ENCODE measurements at places on chromosomes 1 and 21.

GRCh38 chr1:226664413-226665101 is 74.5 kb downstream of the ITPKB start:
- DNase-seq: no peak

DNA sequence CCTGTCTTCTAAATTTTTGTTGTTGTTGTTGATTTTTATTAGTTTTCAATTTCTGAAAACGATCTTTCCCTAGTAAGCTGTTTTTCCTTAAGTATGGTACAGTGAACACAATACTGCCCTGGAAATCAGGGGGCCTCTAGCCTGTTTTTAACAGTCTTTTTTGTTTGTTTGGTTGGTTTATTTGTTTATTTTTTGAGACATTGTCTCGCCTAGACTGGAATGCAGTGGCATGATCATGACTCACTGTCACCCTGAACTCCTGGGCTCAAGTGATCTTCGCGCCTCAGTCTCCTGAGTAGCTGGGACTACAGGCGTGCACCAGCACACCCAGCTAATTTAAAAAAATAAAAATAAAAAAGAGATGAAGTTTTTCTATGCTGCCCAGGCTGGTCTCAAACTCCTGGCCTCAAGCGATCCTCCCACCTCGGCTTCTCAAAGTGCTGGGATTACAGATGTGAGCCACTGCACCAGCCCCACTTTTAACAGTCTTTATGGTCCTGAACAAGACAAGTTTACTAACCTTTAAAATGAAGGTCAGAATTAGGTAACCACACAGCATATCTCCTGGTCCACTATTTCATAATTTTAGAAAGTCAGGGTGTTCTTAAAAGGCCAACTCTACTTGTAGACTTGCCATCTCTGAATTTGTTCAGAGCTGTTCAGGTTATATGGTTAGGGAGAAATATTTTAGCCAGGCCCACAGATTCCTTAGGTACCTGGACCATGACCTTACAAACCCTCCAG is 35.4 kb downstream of the TBCE start:
- no peak for DNase-seq

DNA sequence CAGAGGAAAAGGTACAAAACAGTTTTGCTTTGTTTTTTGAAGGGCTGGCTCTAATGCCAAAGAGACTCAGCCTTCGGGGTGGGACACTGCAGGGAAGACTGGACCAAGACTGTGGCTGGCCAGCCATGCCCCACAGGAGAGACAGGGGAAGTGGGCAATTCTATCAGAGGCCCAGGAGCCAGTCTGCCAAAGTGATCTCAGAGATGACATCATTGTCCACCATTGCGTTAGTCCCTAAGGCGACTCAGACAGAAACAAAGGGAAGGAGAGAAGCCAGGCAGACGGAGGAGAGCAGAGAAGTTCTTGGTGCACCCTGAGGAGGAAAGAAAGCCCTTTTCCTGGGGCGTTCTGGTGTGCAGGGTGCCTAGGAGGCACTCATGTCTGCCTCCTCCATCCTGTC is 26.4 kb downstream of the OPTC start:
- DNase-seq: no peak

DNA sequence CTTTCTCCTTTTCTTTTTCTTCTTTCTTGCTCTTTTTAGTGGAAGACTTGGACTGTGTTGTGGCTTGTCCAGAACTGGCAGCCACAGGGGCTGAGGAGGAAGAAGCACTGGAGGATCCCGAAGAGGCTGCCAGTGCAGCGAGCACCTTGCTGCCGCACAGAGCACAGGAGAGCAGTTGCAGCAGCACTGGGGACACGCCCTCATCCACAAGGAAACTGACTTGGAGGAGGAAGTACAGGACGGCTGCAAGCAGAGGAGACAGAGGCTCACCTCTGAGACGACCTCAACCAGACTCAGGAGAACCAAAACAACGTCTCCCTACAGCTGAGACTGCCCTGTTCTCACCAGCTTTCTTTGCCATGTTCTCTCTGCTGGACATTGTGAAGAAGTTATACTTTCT is 88.9 kb downstream of the UBR4 start:
- DNase-seq: no peak

GRCh38 chr1:209199822-209200221 is 383.7 kb upstream of the CAMK1G start:
- no peak for DNase-seq

GRCh38 chr1:22413799-22414198 is 37.9 kb upstream of the ZBTB40 start:
- no peak for DNase-seq

DNA sequence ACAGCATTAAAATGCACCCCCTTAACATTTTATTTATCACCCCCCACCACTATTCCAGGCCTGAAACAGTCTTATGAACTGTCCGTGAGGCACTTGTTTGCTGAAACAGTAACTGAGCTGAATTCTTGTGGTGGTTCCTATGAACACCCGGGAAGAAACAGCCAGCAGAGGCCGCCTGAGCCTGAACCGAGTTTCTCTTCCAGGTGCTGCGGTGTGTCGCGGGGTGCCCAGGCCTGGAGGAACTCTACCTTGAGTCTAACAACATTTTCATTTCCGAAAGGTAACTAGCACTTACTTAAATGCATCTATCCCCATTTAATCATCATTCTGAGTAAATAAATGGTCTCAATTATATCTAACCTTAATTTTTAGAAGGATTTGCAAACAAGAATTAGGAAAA is 66.8 kb downstream of the TBCE start:
- DNase-seq: no peak

DNA sequence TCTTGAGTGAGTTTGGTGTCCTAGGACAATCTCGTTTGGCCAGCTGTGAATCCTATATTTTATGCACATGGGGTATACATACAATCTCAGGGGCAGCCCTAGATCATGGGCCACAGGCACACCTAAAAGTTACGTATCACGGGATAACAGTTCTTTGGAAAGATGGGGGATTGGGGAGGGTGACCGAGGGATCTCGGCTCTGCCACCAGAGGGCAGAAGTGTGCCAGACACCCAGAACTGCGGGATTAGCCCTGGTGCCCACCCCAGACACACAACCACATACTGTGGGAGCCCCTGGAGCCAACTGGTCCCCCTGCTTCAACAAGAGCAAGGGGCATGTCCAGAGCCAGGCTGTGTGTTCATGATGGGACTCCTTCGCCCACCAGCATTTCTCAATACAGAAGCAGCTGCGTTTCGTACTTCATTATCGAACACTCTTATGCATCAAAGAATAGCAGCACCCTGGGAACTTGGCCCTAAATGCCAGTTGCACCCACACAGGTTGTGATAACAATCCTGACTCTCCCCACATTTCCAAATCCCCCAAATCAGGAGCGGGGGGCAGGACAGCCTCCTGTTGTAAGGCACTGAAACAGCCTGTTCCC is 37.4 kb downstream of the TMCO4 start:
- no peak for DNase-seq

- no peak for DNase-seq
Observed at GRCh38 chr1:50261951-50262350, 153.2 kb downstream of the ELAVL4 start.

DNA sequence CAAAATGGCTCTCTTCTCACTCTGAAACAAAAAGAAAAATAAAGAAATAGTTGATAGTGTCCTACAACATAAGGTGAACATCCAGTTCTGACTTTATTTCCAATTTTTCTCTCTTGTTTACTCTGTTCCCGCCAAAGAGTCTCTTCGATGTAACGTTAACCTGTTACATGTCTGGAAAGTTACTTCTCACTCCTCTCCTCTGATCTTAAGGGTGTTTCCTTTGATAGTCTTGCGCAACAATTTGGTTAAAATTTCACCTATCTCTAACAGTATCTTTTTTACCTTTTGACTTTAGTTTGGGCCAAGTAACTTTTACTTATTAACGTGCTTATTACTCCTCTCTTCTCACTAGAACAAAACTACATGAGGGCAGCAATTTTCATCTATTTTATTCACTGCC is 1450.2 kb downstream of the BRINP3 start:
- no peak for DNase-seq

DNA sequence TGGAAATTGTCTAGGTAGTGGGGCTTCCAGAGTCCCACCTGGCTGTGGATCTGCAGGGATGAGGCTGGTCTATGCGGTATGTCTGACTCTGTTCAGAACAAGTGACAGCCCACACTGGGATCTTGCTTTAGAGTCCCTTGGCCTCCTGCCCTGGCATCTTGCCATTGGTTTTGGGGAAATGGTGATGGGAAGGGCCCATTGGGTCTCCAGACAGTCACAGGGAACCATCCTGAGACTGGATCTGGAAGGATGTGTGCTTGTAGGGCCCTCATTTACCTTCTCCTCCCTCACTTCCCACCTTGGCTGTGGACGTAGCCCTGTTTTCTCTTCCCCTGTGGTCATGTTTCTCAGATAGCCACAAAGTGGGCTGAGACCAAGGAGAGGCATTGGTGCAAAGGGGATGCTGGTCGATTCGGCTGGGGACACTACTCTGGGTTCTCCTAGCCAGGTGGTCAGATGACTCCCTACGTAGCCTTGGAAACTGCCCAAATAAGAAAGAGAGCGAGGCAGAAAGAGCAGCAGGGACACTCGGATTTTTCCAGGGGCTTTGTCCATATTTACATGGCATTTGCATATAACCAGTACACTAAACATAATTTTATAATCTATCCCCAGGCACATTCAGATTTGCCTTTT is 15.1 kb downstream of the SOX13 start:
- DNase-seq: no peak

DNA sequence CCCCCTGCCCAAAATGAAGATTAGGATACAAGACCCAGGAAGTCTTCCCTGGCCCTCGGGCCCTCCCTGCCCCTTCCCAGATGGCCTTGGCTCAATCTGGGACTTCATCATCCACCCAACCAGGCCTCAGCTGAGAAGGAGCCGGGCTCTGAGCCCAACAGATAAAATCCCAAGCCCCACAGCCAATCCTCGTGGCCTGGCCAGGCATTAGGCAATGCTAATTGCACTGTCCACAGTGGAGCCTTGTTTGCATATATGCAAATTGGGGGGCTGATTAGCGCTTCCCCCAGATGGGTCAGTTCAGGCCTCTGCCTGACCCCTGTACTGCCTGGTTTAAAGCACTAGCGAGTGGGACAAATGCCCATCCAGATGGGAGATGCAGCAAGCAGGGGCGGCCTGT is 34.9 kb downstream of the IGSF21 start:
- DNase-seq: peak; percentile 33

DNA sequence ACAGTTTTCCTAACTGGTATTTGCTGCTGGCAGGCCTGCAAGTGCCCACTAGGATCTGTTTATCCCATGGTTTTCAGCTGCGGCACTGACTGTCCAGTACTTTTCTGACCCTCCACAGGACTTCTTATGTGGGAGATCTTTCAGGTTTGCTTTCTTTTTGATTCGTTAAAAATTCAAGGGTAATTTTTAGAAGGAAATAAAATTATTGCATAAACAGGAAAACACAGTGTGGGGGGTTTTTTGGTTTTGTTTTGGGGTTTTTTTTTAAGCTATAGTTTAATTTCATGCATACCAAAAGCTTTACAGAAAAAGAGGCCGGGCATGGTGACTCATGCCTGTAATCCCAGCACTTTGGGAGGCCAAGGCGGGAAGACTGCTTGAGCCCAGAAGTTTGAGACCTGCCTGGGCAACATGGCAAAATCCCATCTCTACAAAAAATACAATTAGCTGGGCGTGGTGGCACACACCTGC is 3.6 kb downstream of the NIBAN1 start:
- no peak for DNase-seq

- no peak for DNase-seq
Observed at GRCh38 chr1:73034271-73034670, 751.9 kb upstream of the NEGR1 start.

DNA sequence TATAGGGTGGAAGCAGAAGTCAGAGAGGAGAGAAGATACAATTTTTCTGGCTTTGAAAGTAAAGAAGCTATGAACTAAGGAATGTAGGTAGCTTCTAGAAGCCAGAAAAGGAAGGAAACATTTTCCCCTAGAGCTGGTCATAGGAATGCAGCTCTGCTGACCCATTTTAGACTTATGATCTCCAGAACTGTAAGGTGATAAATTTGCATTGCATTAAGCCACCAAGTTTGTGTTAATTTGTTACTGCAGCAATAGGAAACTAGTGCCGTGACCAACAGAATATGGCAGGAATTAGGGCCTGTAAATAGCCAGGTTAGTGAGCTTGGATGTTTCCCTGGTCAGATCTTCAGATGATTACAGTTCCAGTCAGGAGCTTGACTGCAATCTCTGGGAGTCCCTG is 244.3 kb upstream of the C1orf105 start:
- DNase-seq: no peak

GRCh38 chr21:25563361-25564116 is 43.7 kb downstream of the MRPL39 start:
- no peak for DNase-seq

- no peak for DNase-seq
Observed at GRCh38 chr1:219871427-219872057, 56.8 kb downstream of the SLC30A10 start.

DNA sequence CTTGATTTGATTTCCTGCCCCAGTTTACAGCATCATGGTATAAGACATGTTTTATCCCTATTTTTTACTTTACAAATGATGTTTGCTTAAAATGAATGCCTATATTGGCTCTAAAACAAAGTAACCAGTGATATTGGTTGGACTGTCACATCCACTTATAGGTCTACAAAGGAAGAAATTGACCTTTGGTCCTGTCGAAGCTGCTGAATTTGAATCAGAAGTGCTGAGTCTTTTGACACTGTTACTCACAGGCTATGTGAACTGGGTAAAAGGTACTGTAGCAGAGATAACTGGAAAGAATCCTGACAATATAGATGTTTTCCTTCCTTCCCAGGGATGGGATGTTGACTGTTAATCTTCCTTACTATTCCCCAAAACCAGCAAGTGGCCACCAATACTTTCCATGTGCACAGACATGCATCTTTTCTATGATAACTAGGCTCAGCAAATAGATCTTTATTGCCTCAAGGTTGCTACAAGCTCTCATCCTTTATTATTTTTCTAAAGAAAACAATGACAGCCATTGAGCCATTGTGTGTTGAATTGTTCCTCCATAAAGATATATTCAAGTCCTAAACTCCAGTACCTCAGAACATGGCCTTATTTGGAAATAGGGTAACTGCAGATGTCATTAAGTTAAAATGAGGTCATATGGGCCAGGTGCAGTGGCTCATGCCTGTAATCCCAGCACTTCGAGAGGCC is 175.9 kb upstream of the NR5A2 start:
- no peak for DNase-seq

DNA sequence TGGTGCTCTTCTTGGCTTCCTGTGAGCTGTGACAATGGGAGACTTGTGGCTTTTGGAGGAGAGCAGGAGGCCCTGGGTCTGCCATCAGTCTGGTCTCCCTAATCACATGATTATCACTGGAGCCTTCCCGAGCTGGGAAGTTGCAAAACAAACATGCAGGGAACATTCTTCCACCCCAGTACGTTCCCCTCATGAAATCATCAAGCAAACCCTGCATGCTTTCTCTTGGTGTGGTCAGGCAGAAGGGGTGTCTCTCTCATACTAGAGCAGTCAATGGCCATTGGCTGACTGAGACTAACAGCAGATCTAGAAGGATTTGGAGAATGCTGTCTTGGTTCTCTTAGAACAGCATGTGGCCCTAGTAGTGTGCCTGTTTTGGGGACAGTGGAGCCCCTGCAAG is 111.2 kb downstream of the LIPI start:
- DNase-seq: no peak
